ENCODE measurements at places on chromosomes 7 and 10. TPM values are rescaled to one million over a fixed set of nuclear protein-coding genes. Genes with fewer than 3 reads are reported as not detected.

The LZTS2 gene
- 17.3 TPM for total RNA-seq

The NAT16 gene
- total RNA-seq: not detected

The DKK1 gene
- not detected for total RNA-seq

The CAMK2B gene
- 0.10 TPM for total RNA-seq

The PLPP4 gene
- not detected for total RNA-seq

The ATXN7L1 gene
- total RNA-seq: 28.1 TPM

The CYP2C18 gene
- not detected for total RNA-seq

The FMC1 gene
- total RNA-seq: 9.9 TPM

The BTBD16 gene
- total RNA-seq: not detected

The OR2A12 gene
- total RNA-seq: not detected

The HOXA5 gene
- total RNA-seq: not detected

The ACTL6B gene
- not detected for total RNA-seq

The PRPF18 gene
- 26.0 TPM for total RNA-seq

The OR6B1 gene
- total RNA-seq: not detected

The TSPAN13 gene
- total RNA-seq: 0.48 TPM

The UNCX gene
- total RNA-seq: not detected

The VWA2 gene
- not detected for total RNA-seq

The ADRA2A gene
- total RNA-seq: not detected

The CC2D2B gene
- total RNA-seq: 0.35 TPM

The EIF5AL1 gene
- 1.2 TPM for total RNA-seq

The ADAM22 gene
- total RNA-seq: 1.5 TPM

The NUTM2D gene
- total RNA-seq: 3.0 TPM
